ENCODE measurements at places on chromosomes 4 and X.

DNA sequence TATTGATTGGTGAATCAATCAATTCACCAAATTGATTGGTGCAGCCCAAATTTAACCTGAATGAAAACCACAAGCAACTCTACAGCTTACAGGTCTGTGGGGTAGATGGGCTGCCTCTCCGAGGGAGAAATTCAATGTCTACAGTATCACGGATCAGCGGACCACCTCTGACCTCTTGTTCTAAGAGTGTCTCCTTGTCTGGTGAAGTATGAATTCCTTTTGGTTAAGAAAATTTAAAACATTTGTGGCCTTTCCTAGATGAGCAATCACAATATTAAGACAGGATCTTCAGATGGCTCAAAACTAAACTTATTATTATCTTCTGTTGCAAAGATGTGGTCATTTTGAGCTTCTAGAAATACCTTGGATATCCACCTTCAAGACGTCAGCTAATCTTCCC lies 153.3 kb downstream of the IL15 start:
- DNase-seq, result no peak

DNA sequence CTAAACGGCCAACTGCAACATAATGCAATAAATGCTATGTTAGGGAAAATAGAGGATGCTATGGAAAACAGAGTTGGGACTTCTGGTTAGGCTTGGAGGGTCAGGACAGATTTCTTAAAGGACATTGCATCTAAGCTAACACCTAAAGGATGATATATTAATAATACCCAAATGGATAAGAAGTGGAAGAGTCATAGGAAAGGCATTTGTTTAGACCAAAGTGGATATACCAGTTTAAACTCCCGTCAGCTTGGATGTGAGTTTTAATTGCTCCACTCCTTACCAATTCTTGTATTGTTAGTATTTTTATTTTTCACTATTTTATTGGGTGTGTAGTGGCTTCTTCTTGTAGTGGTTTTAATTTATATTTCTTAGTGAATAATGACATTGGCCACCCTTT lies 93.9 kb downstream of the PTPN13 start:
- no peak for DNase-seq

- DNase-seq, result no peak
These were observed 14.8 kb downstream of the ARHGEF6 start for GRCh38 chrX:136765821-136766356.

DNA sequence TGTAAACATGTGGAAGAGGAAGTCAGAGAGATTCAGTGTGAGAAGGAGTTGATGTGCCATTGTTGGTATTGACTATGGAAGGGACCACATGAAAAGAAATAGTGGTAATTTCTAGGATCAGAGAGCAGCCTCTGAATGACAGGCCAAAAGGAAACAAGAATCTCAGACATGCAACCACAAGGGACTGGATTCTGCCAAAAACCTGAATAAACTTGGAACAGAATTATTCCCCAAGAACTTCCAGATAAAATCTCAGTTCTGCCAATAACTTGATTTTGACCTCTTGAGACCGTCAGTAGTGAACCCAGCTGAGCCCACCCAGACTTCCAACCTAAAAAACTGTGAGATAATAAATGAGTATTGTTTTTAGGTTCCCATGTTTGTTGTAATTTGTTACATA lies 653.6 kb upstream of the NR3C2 start:
- DNase-seq, result no peak

DNA sequence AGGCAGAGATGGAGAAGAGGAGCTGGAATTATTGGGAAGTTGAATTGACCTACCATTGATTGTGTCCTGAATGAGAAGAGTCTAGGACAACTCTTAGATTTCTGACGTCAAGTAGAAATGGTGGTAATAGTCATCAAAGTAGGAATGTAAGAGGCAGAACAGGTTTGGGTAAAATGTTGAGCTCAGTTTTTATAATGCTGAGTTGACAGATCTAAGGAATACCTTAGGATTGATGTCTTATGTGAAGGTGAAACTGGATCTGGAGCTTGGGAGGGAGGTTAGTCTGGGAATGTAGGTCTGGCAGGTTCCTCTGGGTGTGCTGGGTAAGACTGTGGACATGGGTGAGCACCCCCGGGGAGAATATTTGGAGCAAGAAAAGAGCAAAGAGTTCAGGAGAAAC lies 31.9 kb downstream of the JADE1 start:
- no peak for DNase-seq

Data from chondrocyte (in vitro differentiated cells).